Stimulated activated CD4-positive, alpha-beta T cell treated with anti-CD3 and anti-CD28 coated beads, Interleukin-12 subunit alpha, Interleukin-12 subunit beta, amount 100 ng/mL, for 4 hours (primary cell): ENCODE measurements at places on chromosomes 13 and 19.

DNA sequence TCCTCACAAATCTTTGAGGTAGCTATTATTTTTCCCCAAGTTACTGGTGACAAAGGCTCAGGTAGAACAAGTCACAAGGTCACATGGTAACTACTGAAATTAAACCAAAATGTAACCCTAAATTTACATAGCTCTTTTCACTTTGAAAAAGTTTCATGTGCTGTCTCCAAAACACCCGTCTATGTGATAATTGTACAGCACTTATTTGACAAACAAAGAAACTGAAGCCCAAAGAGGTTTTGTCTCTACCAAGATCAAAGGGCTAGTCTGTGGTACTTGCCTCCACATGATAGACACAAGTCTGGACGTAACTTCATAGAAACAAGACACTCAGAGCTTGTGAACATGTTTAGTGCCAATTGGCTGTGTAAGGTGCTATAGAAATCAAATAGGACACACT lies 108.3 kb downstream of the SACS start:
- DNase-seq, result no peak

DNA sequence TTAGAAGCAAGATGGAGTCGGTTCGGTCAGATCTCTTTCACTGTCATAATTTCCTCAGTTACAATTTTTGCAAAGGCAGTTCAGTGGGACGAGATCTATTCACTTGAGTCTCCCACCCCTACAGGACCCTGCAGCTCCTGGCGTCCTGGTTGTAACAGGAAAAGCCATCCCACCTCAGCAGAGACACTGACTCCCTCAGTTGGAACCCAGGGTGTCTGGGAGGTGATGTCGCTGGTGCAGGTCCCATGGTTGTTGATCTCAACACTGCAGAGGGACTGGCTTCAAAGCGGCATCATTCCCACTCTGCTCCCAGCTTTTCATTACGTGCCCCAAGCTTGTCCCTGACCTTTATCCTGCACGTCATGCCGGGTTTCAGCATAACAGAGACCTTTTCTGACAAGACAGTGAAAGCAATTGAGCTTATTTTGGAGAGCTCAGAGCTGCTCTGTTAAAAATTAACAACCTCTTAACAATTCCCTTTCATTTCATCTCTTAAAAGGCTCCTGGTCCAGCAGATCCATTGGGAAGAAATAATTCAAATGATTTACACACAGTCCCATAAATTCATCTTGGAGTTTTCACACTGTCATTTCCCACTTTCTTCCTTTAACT lies 17.6 kb upstream of the COG3 start:
- DNase-seq, result no peak

GRCh38 chr19:54418030-54418929 lies 3.0 kb downstream of the TTYH1 start:
- DNase-seq, result no peak

GRCh38 chr13:63999614-64000305 lies 2584.1 kb upstream of the PCDH20 start:
- no peak for DNase-seq

DNA sequence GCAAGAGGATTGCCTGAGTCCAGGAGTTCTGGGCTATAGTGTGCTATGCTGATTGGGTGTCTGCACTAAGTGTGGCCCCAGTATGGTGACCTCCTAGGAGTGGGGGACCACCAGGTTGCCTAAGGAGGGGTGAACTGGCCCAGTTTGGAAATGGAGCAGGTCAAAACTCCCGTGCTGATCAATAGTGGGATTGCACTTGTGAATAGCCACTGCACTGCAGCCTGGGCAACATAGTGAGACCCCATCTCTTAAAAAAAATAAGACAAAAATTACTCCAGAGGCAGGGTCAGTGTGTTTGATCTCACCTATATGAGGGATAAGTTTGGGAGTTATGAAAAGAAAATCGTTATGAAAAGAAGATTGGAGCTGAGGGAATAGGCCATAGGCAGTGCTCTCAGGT lies 21.7 kb downstream of the PAF1 start:
- no peak for DNase-seq

- no peak for DNase-seq
Observed at GRCh38 chr13:32048816-32049215, 17.2 kb downstream of the FRY start.

GRCh38 chr19:4380254-4380727 lies 20.1 kb downstream of the SH3GL1 start:
- DNase-seq, result peak; percentile 38

GRCh38 chr19:47608969-47609905 lies at the start of gene BICRA:
TSS of gene BICRA (plus strand) at chr19:47609134. CDS start at chr19:47673575, 64,441 bp downstream.
- DNase-seq, result peak; percentile 77

GRCh38 chr13:25771202-25771601 lies 280.6 kb downstream of the SHISA2 start:
- DNase-seq, result no peak

DNA sequence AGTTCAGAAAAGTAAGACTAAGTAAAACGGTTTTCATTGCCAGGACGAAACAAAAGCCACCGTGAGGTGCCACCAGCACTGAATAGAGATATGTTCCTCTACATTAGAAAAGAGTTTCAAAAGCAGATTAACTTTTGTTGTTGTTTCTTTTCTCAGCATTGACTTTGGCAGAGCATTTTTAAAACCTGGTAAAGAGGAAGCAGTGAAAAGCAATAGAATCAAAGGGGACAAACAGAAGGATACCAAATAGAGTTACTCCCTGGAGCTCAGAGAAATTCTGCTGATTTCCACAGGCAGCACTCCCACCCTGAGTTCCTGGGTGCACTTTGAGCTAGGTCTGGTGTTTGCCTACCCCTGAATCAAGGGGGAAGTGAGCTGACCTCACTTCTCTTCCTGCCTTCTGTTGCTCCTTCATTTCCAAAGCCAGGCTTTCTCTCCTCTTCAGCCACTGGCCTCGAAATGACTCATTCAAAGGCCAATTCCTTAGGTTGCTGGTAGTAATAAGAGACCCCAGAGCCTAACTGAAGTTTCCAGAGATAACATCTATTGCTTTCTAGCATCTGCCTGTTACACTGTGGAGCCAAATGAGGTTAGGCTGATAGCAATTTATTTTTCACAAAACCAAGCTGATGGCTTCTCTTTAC lies 11.3 kb upstream of the ERICH6B start:
- no peak for DNase-seq

- no peak for DNase-seq
Observed at GRCh38 chr13:27644302-27644701, 22.6 kb downstream of the POLR1D start.

GRCh38 chr19:32265995-32266394 lies 79.4 kb upstream of the ZNF507 start:
- no peak for DNase-seq

- DNase-seq, result no peak
Observed at GRCh38 chr13:109575821-109576220, 210.6 kb downstream of the IRS2 start.

GRCh38 chr19:6503407-6504201 lies 1.5 kb upstream of the TUBB4A start:
- no peak for DNase-seq

GRCh38 chr13:77353995-77354394 lies 27.1 kb upstream of the MYCBP2 start:
- DNase-seq, result no peak

- DNase-seq, result no peak
Observed at GRCh38 chr13:50712456-50712855, 131.0 kb downstream of the DLEU7 start.

- no peak for DNase-seq
Observed at GRCh38 chr13:83667606-83668005, 214.7 kb downstream of the SLITRK1 start.

DNA sequence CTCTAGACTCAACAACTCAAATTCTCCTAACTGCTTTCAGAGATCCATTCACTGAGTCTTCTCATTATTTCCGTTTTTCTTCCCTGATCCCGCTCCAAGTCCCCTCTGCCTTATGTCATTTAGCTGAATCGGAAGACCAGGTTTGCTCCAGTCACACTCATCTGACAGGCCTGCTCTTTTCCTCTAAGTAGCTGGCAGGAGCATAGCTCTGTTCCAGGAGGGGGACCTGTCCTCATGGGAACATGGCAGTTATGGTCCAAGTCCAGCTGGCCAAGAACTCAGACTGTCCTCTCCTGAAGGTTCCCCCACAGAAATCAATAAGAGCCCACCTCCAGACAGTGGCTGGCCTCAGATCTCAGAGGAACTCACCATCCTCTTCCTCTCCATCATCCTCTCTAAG lies 130.9 kb upstream of the SERP2 start:
- no peak for DNase-seq

- no peak for DNase-seq
Observed at GRCh38 chr13:31088826-31089420, 72.8 kb downstream of the HSPH1 start.

- no peak for DNase-seq
Observed at GRCh38 chr13:41905600-41906254, 55.2 kb downstream of the VWA8 start.

- DNase-seq, result no peak
Observed at GRCh38 chr13:46668302-46668720, 115.3 kb downstream of the LRCH1 start.

- DNase-seq, result no peak
Observed at GRCh38 chr19:35098413-35099049, 17.1 kb upstream of the FXYD3 start.

- no peak for DNase-seq
Observed at GRCh38 chr13:48615049-48615448, 38.7 kb upstream of the CYSLTR2 start.

DNA sequence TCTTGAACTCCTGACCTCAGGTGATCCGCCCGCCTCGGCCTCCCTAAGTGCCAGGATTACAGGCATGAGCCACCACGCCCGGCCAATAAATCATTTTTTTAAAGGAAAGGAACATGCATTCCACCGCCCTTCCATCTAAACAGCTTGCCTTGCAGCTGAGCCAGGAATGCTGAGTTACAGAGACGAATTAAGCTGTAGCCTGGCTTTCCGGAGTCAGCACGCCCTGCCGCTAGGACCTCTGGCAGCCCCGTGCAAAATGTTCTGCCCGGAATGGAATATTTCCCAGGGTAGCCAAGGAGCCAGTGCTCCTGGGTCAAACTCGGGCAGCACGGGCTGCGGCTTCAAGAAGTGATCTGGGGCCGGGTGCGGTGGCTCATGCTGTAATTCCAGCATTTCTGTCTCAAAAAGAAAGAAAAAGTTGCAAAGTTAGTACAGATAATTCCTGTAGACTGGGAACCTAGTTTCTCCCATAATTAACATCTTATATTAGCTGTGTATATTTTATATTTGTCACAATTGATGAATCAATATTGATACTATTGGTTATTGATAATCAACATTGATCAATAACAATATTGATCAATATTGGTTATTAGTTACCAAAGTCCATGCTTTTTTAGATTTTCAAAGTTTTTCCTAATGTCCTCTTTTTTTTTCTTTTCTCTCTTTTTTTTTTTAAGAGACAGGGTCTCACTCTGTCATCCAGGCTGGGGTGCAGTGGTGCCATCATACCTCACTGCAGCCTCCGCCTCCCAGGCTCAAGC lies 19.2 kb downstream of the ATCAY start:
- DNase-seq, result no peak

GRCh38 chr13:107276936-107277335 lies 709.0 kb upstream of the ARGLU1 start:
- DNase-seq, result no peak

DNA sequence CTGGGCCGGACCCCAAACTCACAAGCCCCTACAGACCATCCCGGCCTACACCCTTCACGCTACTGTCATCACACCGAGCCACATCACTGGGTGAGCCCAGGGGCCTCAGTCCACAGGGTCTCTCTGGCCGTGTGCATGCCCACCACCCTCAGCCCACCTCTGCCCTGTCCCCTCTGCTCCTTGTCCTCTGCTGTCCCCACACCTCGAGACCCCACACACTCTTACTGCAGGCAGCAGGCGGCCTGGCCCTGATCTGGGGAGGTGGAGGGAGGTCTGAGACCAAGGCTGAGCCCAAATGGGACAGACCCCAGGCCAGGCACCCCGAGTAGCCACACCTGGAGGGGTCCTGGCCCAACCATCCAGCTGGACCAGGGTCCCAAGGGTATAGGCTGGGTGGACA lies 35.2 kb downstream of the PEPD start:
- DNase-seq, result no peak

DNA sequence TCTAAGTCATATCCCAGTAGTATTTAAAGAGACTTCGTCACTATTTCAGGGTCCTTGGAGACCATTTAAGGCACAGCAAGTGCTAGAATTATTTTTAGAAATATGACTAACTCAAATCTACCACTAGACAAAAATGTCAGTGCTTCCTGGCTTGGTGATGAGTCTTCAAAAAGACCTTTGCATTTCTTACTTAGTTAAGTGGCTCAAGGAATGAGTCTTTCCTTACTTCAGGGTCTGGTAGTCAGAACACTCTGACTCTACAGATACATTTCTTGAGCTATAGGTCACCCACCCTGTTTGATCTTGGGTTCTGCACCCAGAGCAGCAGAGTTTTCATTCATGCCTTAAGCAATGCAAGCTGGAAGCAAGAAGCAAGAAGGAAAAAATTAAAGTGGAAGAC lies 191.0 kb upstream of the HTR2A start:
- no peak for DNase-seq

- no peak for DNase-seq
Observed at GRCh38 chr13:108508263-108508662, 121.1 kb upstream of the MYO16 start.

DNA sequence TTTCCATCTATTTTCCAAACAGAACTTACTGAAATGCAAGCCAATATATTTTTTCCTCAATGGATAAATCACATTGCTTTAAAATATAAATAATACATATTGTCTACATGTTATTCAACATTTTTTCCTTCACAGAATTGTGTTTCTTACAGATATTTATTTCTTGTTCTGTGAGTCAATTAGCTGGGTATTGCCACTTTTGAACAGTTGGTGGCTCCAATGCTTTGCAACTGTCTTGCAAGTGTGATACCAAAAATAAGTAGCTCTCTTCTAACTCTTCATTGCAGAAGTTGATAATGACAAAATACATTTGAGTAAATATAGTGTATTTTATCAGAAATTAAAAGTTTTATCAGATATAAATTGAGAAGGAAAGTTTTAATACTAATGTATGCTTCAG lies 17.1 kb upstream of the GPC5 start:
- no peak for DNase-seq

- no peak for DNase-seq
Observed at GRCh38 chr19:30361721-30362120, 10.5 kb upstream of the ZNF536 start.

DNA sequence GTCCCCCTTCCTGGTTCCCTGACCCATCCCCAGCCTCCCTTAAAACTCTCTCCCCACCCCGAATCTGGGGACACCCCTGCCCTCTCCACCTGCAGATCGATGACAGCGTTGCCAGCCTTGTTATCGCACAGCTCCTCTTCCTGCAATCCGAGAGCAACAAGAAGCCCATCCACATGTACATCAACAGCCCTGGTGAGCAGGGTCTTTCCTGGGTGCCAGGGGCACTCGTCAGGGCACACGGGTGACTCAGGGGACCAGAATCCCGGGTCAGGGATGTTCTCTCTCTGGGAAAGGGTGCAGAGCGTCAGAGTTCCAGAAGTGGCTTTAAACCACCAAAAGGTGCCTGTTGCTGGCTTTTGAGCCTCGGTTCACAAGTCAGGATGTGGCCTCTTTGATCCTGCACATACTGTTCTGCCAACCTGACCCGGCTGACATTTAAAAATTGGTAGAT lies 1.0 kb downstream of the CLPP start:
- DNase-seq, result no peak

- no peak for DNase-seq
Observed at GRCh38 chr19:16002406-16003384, 53.9 kb downstream of the OR10H4 start.

- no peak for DNase-seq
Observed at GRCh38 chr13:42996584-42996983, 4.5 kb upstream of the EPSTI1 start.
